ENCODE measurements at places on chromosomes 5 and 9.

DNA sequence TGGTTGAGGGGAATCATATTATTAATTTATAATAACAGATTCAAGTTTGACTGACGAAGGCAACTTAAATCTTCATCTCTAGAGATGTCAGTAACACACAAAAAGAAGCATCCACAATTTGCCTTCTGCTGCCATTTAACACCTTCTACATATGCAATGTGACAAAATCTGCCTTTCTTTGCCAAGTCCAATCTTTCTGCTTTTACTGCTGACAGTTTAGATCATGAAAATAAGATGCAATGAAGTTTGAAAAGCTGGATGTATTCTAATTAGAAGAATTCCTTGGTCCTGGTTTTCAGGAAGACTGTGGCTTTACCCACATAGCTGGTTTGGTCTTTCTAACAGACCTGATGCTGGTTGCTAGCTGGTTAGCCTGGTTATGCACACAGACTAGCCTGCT is 178.9 kb downstream of the ACER2 start:
- no peak for DNase-seq

GRCh38 chr5:172795318-172795977 is 24.5 kb upstream of the DUSP1 start:
- DNase-seq = no peak

DNA sequence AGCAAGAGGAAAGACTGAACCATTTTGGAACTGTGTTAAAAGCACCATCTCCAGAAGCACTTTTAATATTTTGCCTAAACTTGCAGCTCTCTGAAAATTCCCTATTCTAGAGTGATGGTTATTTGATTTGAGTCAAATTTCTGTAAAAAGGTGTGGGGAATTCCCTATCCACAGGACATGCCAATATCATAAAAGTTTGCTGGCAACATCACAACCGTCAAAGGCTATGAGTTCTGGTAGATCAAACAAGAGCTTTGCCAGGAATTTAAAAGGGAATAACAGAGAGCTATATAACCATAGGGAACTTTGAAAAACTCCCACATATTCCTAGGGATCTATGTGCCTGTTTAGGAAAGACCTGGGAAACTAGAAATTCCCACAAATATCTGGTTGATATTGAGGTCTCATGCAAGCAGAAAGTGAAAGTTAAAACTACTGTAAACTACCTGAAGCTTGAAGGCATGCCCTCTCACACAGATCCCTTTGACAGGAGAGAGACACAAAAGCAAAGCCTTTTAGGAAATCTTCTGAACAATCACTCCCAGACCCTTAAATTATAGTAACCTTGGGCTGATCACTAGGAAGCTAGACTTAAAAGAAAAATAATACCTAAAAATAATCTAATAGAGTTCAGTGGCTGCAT is 549.9 kb downstream of the ANXA1 start:
- DNase-seq = no peak

DNA sequence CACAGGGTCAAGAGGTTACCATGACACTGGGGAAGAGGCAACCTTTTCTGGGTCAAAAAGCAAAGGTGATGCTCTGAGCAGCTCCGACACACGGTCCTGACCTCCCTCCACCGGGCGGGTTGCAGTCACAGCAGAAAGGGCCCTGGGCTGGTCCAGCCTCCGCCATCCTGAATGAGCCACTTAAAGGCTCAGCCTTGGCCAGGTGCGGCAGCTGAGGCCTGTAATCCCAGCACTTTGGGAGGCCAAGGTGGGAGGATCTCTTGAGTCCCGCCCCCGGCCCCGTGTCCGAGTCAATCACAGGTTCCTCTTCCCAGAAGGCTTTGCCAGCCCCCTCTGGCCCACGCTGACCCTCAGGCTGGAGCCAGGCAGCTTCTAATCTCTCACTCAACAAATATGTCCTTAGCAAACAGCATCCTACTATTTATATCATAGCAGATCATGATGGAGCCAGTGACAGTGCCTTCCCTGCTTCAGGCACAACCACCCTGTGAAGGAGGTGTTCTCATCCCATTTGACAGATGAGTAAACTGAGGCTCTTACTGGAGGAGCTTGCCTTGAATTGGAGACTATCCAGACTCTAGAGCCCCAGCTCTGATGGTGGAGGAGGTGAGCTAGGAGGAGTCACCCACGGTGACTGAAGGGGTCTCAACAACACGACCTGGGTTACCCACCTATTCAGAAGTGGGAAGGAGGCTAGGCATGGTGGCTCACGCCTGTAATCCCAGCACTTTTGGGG is 79.1 kb downstream of the LRSAM1 start:
- DNase-seq = no peak
